Keratinocyte (primary cell): ENCODE measurements at places on chromosomes 4 and X.

GRCh38 chr4:16916719-16917337 is 18.4 kb upstream of the LDB2 start:
- peak; percentile 11 for DNase-seq

DNA sequence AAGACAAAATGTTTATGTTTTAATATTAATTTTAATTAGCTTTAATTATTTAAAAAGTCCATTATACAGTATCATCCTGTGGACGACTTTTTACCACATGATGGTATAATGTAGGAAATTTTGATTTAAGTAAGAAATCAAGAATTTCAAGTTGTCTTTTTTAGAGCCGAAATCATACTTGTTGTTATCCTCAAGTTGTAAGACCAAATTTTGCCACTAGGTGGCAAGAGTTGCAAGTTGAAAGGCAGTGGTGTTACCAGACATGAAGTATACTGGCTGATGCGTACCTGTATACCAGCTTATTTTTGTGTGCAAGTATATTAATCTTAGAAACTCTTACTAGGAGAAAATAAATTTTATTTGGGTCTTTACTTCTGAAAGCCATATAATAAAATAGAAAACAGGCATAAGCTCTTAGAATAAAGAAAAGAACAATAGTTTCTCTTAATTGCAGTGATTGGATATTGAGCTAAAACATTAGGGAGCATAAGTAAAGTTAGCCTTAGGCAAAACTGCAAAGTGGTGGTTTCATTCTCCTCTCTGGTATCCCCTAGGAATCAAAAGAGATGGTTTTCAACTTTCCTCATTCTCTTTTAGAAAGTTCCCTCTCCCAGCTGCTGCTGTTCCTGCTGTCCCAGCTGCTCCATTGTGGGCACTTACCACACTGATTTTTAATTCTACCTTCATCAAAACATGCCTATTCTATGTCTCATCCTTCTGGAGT is 118.0 kb upstream of the WDFY3 start:
- peak; percentile 11 for DNase-seq

GRCh38 chrX:107849747-107850421 is 24.2 kb downstream of the MID2 start:
- DNase-seq = no peak

GRCh38 chr4:42761804-42762203 is 104.9 kb upstream of the ATP8A1 start:
- no peak for DNase-seq

- DNase-seq = no peak
These were observed 31.5 kb upstream of the DIPK2B start for GRCh38 chrX:45232139-45232538.

DNA sequence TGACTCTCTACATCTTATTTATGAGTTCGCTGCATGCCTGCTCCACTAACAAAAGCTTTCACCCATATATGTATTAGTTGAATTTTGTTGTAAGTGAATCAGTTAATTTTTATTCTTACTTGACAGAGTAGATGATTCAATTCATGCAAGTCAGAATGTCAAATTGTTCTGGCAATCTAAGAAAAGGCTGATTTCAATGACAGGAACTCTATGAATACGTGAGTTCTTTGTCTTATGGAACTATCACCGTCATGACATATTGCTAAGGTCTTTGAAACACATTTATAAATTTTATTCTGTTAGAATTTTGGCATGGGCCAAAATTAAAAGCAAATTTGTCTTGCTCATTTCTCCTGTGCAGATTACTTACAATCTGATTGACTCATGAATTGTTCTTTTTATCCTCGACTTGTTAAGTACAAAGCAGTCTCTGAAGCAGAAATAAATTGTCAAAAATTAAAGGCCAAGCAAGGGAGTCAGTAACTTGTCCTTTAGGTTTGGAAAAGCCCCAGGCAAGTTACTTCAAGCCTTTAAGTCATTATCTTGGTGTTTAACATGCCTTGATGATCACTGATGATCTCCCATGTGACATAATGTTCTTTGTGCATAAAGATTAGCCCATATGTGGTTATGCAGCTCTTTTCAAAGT is 89.0 kb upstream of the GC start:
- no peak for DNase-seq

DNA sequence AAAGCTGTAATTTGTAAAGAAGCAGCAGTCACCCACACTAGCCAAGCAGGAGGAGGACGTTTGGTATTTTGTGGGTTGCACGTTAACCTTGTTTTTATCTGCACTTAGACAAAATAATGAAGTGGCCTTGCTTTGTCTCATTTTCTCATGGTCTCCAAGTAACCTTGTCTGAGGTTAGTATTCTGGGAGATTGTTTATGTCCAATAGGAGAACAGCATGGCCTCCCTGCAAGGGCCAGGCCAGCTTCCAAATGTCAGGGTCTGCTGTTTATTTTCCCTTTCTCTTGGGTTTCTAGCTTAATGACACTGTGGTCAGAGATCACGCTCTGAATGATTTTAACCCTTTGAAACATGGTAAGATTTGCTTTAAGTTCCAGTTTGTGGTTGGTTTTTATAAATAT is 29.9 kb downstream of the PNMA6E start:
- DNase-seq = no peak

DNA sequence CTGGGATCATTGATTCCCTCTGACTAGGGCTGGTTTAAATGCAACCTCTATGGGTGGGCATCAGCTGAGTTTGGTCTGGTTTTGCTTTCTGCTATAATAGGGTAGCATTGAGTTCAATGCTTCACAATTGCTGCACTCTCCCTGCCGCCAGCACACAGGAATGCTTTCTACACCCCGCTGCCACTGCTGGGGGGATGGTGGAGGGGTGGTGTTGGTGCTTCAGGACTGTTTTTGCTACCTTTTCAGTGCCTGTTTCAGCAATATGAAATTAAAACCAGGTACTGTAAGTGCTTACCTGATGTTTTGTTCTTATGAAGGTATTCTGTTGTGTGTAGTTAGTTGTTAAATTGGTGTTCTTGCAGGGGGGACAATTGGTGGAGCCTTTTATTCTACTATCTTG is 67.7 kb downstream of the GNL3L start:
- DNase-seq = no peak

GRCh38 chrX:21655901-21656586 is 2.1 kb downstream of the KLHL34 start:
- no peak for DNase-seq

DNA sequence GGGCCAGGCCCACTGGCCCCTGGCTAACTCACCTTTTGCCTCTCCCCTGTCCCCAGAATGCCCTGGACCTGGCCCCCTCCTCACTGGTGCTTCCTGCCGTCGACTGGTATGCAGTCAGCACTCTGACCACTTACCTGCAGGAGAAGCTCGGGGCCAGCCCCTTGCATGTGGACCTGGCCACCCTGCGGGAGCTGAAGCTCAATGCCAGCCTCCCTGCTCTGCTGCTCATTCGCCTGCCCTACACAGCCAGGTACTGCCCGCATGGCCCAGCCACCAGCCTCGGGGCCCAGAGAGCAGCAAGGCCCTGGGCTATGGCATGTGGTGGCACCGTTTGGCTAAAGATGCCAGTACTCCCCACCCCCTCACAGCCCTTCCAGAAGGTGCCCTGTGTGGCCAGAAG is 3.7 kb downstream of the ATP6AP1 start:
- DNase-seq = no peak

- no peak for DNase-seq
These were observed 64.9 kb downstream of the NLGN4X start for GRCh38 chrX:6163721-6164120.

DNA sequence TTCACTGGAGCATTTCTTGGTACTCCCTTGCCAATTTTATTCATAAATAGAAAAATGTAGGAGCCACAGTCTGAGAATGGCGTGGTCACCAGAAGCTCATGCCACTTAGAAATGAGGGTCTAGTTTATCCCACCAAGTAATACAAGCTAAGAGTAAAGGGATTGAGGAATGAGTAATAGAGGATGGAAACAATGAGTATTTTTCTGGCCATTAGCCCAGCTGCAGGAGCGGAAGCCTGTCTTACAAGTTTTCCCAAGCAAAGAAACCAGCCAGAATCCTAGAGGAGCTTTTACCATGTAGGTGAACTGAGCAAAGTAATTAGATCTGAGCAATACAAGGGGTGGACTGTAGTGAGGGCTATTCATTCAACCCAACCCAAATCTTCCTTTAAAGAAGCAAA is 160.7 kb upstream of the NPY2R start:
- DNase-seq = no peak

DNA sequence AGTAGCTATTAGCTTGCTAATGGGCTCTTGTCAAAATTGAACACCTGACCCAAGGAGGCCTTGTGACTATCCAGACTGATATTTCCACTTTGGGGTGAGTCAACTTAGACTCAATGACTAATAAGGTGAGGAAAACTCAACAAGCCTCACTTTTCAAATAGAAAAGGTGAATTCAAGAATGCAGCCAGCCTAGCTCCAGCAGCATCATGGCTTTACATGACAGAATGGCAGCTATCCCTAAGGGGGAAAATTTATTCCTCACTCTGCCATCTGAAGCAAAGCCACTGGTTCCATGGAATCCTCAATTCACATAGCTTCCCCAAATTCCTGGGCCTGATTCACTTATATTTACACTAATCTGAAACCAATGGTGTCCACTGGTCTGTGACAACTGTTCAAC is 29.1 kb upstream of the RAB9B start:
- no peak for DNase-seq

DNA sequence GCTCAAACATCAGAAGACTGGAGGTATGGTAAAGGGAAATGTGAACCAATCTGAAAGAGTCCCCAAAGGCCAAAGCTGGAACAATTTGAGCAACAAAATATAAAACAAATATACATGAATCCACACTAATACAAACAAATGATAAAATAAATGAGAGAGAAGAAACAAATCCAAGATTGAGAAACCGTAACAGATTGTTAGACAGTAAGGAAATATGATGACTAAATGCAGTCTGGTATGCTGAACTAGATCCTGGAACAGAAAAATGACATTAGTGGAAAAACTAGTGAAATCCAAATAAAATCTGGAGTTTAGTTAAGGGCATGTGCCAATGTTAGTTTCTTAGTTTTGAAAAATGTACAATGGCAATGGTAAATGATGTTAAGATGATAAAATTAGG is 15.9 kb downstream of the PPA2 start:
- no peak for DNase-seq

DNA sequence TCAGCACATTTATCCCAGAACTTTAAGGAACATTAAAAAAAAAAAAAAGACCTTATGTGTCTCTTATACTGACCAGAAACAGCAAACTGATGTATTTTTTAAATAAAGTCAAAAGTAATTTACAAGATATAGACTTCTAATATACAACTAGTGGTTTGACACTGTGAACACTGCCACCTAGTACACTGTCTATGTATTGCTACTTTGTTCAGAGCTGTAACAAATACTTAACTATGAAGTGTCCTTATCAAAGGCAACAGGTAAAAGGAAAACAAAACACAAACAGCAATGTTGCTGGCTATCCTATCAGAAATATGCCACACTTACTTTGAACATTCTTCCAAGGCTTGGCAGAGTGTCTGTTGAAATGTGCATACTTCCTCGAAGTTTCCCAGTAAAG is 60.4 kb downstream of the CD40LG start:
- DNase-seq = no peak

- no peak for DNase-seq
These were observed 348.1 kb upstream of the ATOH1 start for GRCh38 chr4:93480452-93480851.

DNA sequence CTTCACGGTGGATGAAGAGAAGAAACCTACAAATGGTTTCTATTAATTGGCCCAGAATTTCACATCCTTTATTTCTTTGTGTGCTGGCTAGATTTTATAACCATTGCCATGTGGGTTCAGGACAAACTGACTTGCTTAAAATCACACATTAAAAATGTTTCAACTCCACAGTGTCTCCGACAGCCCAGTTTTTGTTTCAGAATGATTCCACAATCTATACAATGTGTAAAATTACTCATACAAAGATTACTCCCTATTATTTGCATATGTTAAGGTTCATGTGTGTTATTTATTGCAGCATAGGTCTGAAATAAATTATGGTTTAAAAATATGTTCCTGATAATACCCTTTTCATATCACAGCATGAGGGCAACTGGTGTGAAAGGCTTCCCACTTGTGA is 20.6 kb downstream of the DCHS2 start:
- no peak for DNase-seq

DNA sequence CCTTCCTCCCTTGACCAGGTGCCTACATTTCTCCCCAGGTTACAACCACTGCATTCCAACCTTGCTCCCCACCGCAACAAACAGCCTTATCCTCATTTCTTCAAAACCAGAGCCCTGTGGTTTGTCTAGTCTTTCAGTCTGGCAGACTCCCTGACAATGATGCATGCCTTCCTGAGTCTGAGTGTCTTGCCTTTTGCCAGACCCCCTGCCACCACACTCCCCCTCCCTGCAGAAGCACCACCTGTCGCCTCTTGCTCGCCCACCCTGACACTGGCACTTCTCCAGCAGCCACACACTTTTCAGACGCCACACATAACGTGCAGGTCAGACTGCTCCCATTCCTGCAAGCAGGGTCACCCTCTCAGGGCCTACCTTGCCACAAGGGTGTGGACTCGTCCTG is 349.2 kb upstream of the NOCT start:
- DNase-seq = no peak

- DNase-seq = no peak
These were observed 35.1 kb downstream of the PIGG start for GRCh38 chr4:534101-534575.

DNA sequence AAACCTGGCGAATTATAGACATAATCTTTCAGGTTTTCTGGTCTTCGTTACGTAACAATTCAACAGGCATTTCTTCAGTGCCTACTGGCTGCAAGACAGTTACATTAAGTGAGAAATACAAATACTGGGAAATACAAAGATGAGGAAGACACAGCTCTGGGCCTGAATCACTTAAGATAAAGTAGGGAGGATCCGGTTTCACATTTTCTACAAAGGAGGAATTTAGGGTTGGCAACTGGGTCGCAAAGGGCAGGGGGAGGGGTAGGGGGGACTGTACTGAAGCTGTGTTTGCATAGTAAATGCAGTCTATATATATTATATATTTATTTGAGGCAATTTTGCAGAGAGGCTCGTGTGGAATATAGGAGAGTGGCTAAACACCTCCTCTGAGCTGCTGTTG is 107.4 kb downstream of the MAML3 start:
- DNase-seq = no peak

- DNase-seq = no peak
These were observed 230.9 kb downstream of the C4orf33 start for GRCh38 chr4:129326571-129327460.

DNA sequence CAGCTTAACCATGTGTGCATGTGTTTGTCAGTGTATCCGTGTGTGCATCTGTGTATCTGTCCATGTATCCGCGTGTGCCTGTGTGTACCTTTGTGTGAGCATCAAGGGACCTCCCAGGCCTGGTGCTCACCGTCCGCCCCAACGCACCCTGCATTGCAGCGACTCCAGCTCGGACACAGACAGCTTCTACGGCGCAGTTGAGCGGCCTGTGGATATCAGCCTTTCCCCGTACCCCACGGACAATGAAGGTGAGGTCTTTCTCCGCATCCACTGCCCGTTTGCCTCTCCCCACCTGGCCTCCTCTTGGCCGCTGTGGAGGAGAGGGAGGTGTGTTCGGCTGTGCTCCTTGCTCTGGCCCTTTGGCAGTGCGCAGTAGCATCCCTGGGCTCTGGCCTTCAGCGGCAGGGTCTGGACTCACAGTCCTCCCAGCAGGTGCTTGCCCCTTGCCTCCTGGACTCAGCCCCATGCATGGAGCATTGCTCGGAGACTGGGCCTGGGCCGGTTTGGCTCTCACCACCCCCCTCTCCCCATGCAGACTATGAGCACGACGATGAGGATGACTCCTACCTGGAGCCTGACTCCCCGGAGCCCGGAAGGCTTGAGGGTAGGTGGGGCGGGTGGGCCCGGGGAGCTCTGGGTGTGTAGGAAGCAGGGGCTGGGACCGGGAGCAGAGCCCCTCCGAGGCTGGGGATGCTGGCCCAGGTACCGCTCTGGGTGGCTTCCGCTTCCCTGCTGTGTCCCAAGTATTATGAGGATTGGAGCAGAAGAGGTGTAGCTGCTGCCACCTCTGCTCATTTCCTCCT is 16.4 kb upstream of the ADD1 start:
- DNase-seq = no peak
